ENCODE measurements at places on chromosomes 1 and 21.

DNA sequence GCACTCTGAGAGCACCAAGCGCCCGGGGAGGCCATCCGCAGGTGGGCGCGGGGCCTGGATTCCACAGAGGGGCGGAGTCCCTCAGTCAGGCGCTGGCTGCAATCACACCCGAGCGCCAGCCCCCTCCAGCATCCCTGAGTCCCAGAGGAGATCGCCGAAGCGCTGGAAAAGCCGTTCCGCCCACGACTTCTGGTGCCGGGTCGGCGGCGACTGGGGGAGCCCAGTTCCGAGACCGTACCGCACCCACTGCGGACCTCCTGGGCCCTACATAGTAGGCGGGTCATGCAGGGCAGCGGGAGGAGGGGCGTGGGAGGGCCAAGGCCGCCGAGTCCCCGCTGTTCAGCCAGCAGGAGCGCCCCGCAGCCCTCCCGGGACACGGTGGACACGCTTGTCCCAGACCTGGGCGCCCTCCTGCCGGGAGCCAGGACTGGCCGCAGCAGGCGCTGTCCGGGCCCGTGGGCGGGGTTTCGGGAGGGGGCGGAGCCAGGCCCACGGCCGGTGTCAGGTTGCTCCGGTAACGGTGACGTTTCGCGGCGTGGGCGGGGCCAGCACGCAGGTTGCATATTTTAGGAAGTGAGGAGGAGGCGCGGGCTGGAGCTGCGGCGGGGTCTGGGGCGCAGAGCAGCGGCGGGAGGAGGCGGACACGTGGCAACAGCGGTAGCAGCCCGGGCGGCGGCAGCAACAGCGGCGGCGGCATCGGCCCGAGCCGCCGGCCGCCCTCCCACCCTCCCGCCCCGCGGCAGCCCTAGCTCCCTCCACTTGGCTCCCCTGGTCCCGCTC is at the start of gene ATP1A1:
ATP1A1 (plus strand) TSS at position 594 of the 780 bp plus-strand sequence. CDS start 268 bp downstream, outside the sequence.
- peak; percentile 51 for DNase-seq

DNA sequence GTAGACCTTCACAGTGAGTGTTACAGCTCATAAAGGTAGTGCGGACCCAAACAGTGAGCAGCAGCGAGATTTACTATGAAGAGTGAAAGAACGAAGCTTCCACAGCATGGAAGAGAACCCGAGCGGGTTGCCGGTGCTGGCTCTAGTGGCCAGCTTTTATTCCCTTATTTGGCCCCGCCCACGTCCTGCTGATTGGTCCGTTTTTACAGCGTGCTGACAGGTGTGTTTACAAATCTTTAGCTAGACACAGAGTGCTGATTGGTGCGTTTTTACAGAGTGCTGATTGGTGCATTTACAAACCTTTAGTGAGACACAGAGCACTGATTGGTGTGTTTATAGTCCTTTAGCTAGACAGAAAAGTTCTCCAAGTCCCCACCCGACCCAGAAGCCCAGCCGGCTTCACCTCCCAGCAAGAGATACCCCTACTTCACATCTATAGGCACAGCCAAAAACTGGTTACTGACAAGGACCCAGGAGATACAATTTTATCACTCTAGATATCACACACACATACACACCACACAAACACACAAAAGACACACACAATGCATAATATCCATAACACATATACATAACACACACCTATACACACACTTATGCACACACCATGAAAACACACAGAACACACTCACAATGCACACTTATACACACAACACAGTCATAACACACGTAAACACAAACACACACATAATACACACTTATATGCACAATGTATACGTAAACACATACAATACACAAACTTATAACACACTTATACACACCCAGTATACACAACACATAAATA is 68.5 kb downstream of the MAP3K21 start:
- DNase-seq: no peak

- DNase-seq: no peak
These were observed 17.9 kb downstream of the LRRC7 start for GRCh38 chr1:69585666-69586065.

- no peak for DNase-seq
These were observed 17.8 kb upstream of the RSBN1 start for GRCh38 chr1:113830039-113830438.

DNA sequence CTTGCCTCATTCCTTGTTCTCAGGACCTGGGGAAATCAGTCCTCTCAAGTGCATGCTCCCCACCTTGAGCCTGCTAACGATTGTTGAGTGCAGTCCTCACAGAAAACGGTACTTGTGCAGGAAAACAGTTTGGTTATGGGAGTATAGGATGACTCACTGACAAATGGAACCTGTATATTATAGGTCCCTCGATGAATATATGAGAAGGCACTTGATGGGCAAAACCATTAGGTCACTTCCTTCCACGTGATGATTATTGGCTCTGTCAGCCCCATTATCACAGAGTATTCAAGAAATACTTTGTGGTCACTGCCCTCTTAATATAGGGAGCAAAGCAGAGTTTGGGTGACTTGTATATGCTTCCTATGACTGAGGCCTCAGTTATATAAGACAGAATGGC is 6.2 kb downstream of the CCDC17 start:
- DNase-seq: no peak

DNA sequence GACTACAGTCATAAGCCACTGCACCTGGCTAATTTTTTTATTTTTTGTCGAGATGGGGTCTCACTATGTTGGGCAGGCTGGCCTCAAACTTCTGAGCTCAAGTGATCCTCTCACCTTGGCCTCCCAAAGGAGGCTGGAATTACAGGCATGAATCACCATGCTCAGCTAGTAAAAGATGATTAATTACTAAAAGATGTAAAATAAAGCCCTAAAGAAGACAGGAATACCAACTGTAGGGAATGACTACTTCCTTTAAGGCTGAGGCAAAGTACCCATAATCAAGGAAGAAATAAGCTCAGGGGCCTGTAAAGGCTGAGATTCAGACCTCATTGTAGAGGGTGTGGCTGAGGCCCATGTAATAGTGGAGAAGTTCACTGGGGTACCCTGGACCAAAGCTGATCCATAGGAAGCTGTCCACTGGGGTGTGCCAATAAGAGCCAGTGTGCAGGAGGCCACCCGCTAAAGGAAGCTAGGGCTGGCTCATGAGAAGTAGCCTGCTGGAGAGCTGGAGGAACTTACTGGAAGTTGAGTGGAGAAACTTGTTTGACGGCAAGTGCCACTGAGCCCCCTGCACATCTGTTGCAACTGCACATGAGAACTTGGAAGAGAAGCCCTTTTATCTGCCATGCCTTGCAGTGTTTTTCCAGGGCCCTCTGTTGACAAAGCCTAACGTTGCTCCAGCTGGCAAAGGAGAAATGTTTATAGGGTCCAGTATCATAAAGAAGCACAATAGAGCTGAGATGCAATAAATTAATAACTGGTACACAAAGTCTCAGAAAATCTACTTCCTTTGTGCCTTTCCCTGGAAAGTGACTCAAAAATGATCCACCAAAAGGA is 17.8 kb upstream of the SERTAD4 start:
- DNase-seq: no peak

GRCh38 chr21:42513985-42514882 is 582 bp downstream of the SLC37A1 start:
- no peak for DNase-seq

GRCh38 chr1:7703321-7704213 is 67.5 kb upstream of the VAMP3 start:
- no peak for DNase-seq

- DNase-seq: no peak
These were observed 89.3 kb downstream of the ROR1 start for GRCh38 chr1:63863145-63863544.

- no peak for DNase-seq
These were observed 40.7 kb upstream of the KCND3 start for GRCh38 chr1:112030157-112030556.

- no peak for DNase-seq
These were observed 102.7 kb downstream of the ADARB1 start for GRCh38 chr21:45177039-45177438.

GRCh38 chr1:245486775-245487470 is 332.1 kb downstream of the KIF26B start:
- DNase-seq: no peak

DNA sequence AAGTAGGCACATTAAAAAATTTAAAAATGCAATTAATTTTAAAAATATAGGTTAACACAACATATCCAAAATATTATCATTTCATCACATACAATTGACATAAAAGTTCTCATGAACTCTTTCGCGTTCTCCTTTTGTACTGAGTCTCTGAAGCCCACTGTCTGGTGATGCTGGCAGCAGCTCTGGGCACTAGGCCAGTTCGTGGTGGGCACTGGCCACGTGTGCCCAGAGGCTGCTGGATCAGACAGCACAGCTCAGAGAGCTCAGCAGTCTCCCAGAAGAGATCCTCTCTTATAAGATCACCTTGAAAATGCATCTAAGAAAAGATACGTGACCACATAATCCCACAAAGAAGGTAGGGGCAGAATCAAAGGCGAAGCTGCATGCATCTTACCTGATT is 9.9 kb downstream of the CEP104 start:
- no peak for DNase-seq

DNA sequence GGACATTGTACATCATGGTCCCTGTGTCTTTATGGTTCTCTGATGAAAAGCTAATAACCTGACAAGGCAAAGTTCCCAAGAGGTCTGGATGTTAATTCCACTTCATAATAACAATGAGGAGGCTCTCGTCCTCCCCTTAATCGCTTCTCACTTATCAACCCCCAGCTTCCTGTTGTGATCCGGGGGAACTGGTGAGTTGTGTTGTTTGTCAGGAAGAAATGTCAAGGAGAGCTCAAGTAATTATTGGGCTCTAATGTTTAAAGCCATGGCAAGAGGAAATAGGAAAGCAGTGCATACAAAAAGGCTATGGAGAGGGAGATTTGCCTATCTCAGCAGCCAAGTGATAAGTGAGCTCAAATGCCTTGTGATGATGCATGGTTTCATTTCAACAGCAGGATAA is 42.8 kb upstream of the RASAL2 start:
- no peak for DNase-seq

DNA sequence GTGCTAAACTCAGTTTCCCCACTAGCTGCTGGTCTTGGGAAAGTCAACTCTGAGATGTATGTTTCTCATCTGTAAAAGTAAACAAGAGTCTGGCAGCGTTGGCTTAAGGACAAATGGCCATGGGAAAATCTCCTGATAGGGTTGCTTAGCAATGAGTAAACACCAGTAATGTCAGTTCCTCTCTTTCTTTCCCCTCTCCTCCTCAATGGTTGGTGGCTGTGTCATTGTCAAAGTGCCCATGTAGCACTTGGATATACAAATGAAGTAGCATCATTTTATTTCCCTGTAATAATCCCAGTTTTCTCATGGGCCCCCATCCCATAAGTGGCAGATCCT is 2.2 kb upstream of the FYB2 start:
- no peak for DNase-seq

GRCh38 chr1:206802401-206802800 is 30.1 kb upstream of the IL10 start:
- DNase-seq: no peak

DNA sequence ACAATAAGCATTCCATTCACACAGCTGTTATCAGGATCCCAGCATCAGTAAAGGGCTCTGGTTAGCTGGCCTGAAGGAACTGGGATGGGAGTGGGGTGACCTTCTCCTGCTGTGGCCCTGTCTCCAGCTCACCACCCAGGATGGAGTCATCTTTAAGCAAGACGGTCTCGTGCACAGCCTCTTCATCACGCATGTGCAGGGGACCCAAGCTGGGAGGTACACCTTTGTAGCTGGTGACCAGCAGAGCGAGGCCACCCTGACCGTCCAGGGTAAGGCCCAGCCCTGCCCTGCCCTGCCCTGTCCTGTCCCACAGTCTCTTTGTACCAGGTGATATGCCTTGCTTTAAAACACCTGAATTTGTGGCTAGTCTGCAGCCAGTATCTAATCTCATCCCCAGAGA is 24.3 kb downstream of the IGFN1 start:
- DNase-seq: no peak

- DNase-seq: no peak
These were observed 13.6 kb downstream of the SRSF11 start for GRCh38 chr1:70234733-70235132.

- DNase-seq: no peak
These were observed 652 bp downstream of the SNAPIN start for GRCh38 chr1:153659175-153659534.

GRCh38 chr1:54564312-54565112 is 16.5 kb downstream of the ACOT11 start:
- DNase-seq: peak; percentile 30

GRCh38 chr1:94741510-94741909 is 78.6 kb upstream of the SLC44A3 start:
- DNase-seq: no peak

DNA sequence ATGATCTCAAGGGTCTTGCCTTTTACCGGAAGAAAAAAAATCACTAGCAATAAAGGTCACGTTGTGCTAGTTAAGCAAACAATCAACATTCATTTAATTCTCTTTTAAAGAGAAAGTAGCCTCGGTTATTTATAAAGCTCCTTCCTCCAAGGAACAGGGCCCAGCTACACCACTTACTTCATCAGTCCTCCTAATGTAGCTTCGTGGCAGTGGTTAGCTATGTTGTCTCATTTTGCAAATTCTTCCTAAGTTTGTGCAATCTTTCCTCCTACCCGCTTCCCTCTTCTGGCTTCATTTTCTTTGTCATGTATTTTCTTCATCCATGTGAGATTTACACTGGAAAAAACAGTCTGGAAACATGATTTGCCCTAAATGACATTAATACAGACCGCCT is 554.2 kb downstream of the NUF2 start:
- DNase-seq: no peak

- no peak for DNase-seq
These were observed 123.7 kb upstream of the HMGB4 start for GRCh38 chr1:33740040-33740744.

GRCh38 chr1:41704196-41704595 is 214.5 kb downstream of the HIVEP3 start:
- DNase-seq: no peak

- no peak for DNase-seq
These were observed 20.5 kb downstream of the MIER1 start for GRCh38 chr1:66945316-66945715.

DNA sequence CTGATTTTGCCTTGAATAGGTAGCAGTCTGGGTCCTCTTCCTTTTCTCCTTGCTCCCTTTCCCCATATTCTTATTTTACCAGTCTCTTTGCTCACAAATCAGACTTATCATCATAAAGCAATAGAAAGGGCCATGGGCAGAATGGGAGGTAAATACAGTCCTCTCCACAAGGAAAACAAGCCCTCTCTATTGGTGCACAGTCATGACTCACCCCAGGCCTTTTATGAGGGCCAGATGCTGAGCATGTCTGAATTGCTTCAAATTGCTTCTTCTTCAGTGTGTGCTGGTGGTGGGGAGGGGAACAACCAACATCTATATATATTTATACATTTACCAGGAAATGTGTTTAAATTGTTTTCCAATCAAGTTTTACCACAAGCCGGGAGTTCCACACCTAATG is 75.2 kb downstream of the GFI1 start:
- no peak for DNase-seq

DNA sequence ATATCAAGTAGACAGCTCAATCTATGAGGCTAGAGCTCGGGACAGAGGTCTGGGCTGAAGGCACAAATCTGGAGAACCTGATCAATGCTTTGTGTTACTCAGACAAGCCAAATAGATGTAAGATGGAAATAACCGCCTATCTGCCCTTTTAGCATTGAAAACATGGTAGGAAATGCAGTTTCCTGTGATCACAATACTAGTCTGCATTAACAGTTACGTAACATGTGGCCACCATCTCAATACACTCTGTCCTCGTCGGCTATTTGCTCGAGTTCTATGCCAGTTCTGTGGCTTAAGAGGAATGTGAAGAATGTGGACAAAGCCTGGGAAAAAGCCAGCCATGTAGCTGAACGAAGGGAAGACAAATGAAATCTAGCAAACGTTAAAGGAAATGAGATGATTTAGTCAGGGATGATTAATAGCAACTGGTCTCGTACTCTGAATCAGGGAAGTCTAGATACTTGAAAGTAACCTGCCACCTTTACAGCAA is 73.3 kb downstream of the HSF2BP start:
- no peak for DNase-seq

All from NCI-H187 treated with DMSO at 0.1 percent for 48 hours (cell line).